ENCODE measurements at places on chromosomes 16 and 17.

- DNase-seq = no peak
These were observed 1044.6 kb downstream of the CDH11 start for GRCh38 chr16:64077242-64077641.

DNA sequence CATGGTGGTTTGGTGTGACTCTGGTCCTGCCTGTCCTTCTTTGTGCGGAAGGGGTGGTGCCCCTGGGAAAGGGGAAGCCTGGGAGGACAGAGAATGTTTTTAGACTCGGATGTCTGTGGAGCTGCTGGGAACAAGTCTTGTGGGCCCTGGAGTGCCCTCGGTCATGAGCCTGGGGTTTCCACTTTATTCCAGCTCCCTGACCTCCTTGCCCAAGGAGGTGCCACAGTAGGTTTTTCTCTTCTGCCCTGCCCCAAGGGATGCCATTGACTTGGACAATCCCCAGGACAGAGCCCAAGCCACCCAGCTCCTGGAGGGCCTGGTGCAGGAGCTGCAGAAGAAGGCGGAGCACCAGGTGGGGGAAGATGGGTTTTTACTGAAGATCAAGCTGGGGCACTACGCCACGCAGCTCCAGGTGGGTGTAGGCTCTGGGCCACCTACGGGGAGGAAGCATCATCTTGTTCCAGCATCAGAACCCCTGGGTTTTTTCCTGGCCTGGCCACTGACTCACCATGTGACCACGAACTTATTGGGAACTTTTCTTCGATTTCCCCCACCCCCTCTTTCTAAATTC is 1.4 kb downstream of the STAT5A start:
- no peak for DNase-seq

GRCh38 chr17:45221081-45222013 is at the start of gene FMNL1:
Gene FMNL1, plus strand, starts transcription at chr17:45221885. Its CDS starts 240 bp downstream, at chr17:45222125.
- DNase-seq = no peak

DNA sequence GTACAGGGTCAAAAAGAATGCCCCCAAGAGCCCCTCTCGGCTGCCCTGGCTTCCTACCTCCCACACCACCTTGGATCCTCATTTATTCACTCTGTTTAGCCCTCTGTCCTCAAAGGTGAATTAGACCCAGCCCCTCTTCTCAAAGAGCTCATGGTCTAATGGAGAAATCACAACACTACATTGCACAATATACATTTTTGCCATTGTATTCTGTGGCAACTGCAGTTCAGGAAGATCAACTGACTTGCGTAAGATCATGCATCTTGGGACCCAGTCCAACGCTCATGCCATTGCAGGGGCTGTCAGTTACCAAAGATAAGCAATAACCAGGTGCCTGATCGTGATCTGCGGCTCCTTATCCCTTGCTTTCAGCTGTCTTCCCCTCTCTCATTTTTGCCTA is 1.4 kb downstream of the KRT38 start:
- no peak for DNase-seq

DNA sequence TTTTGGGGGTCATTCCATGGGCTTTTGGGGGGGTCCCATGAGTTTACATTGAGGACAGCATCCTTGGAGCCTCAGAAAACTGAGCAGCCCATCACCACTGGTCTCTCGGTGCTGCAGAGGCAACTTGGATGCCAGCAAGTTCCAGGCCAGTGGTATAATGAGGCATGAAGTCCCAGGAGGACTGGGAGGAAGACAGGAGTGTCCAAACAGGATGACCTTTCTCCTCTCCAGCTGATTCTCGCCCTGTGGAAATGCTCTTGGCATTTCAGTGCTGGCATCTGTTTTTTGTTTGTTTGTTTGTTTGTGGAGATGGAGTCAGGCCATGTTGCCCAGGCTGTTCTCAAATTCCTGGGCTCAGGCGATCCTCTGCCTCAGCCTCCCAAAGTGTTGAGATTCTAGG is 347.6 kb downstream of the SNX29 start:
- DNase-seq = no peak

- no peak for DNase-seq
These were observed 9.9 kb downstream of the ZDHHC1 start for GRCh38 chr16:67406111-67406971.

GRCh38 chr17:34382621-34383124 is 19.6 kb upstream of the CCL1 start:
- DNase-seq = no peak

DNA sequence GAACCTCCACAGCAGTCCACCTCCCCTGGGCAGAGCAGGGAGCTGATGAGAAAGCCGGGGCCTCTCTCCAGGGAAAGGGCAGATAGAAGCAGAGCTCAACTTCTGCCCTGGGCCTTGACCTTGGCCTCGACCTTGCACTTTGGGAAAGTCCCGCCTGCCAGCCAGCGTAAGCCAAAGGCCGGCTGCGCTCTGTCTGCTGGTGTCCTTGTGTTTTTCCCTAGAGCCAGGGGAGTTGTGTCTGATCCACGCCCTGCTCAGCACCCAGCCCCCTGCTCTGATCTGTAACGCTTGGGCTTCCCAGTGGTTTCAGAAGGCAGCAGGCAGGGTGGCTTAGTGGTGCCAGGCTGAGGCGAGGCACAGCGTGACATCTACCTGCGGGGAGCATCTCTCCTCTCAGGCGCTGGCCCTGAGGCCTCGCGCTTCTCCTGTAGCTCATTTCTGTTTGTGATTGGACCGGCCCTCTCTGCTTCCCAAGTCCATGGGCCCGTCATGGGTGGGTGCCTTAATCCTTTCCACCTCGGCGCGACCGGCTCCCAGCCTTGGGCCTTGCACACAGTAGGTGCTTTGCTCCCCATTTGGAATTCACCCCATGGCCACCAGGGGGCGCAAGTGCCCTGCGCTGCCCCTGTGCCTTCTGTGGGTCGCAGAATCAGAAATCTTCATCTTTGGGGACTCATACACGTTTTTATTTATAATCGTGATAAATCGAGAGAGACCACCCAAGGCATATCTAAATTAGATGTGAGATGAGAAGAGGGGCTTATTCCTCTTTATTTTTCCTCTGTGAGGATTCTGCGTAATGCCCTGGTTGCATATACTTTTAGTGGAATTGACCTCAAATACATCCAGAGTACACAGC is 24.2 kb downstream of the SGSH start:
- no peak for DNase-seq

DNA sequence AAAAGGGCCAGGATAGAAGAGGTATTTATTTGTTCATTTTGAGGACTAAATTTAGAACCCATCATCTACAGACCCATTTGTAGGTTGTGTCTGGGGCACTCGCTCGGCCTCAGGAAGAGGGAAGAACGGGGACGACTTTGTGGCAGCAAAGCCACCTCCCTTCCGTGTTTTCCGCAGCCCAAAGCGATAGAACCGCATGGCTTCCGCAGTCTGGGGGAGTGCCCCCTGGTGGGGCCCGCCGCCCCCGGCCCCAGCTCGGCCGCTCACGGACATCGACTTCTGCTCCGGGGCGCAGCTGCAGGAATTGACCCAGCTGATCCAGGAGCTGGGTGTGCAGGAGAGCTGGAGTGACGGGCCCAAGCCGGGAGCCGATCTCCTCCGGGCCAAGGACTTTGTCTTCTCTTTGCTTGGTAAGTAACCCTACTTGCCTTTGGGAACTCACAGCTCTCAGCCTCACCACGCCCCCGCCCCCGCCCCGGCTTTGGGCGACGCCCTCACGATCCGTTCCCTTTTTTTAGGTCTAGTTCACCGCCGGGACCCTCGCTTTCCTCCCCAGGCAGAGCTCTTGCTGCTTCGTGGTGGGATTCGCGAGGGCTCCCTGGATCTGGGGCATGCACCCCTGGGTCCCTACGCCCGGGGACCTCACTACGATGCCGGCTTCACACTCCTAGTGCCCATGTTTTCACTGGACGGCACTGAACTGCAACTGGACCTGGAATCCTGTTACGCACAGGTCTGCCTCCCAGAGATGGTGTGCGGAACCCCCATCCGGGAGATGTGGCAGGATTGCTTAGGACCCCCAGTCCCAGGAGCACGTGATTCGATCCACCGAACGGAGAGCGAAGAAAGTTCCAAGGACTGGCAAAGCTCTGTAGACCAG is 681 bp downstream of the TMEM102 start:
- DNase-seq = no peak

DNA sequence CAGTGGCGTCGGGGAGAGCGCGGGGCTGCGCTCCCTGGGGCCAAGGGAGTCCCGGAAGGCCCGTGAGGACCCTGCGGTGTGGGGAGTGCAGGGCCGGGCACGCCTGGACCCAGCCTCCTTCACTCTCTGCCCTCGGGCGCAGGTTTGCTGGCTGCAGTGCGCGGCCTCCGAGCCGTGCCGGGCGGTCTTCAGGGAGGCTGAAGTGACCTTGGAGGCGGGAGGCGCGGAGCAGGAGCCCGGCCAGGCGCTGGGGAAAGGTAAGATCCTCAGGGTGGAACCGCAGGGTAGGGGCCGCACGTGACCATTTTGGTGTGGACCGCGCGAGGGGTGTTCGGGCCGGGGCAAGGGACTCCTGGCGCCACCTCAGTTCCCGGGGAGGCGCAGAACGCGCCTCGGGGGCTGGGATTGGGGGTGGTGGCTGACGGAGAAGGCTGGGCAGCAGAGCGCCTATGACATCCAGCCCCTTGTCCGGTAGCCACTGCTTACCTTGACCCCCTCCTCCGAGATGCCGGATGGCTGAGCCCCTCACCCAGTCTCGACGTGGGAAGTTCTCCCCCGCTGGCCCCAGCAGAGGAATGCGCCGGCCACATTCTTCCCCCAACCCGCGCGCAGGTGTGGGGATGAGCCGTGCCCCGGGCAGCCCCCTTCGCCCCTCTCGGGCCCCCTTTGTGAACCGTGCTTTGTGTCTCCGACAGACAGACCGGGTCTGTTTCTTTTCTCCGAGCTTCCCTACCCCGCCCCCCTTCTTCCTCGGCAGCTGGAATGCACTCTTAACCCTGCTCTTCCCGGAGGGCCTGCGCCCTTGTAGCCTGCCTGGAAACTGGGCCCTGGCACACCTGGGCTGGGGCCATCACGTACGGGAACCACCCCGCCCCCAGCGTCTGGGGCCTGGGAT is 631 bp downstream of the CDH3 start:
- DNase-seq = no peak

GRCh38 chr17:75834279-75834920 is 9.8 kb downstream of the UNC13D start:
- DNase-seq = no peak

- no peak for DNase-seq
These were observed 6.9 kb downstream of the HNF1B start for GRCh38 chr17:37737971-37738370.

DNA sequence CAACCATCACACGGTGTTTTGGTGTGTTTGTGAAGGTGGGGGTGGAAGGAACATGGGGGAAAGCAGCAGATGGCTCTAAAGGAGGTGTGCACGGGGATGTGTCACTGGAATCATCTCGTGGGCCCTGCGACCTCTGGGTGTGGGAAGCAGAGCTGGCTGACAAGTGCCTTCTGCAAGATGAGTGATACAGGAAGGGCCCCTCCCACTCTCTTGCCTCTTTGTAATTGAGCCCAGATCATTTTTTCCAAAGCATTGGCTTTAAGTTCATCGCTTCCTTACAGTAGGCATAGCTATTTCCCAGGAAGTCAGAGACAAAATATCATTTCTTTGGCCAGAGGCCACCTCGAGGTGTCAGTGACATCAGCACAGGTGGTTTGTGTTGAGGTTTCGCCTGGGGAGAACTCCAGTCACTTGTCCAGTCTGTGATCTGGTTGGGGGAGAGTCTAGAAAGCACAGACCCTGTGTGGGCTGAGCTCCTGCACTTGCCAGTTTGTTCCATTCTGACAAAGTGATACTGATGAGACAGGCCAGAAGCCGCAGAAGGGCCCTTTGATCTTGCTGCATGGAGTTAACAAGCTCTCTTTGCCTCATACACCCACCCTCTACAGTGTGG is 20.6 kb upstream of the SNTB2 start:
- DNase-seq = no peak

GRCh38 chr16:66516808-66517585 is 32.9 kb downstream of the TK2 start:
- no peak for DNase-seq

DNA sequence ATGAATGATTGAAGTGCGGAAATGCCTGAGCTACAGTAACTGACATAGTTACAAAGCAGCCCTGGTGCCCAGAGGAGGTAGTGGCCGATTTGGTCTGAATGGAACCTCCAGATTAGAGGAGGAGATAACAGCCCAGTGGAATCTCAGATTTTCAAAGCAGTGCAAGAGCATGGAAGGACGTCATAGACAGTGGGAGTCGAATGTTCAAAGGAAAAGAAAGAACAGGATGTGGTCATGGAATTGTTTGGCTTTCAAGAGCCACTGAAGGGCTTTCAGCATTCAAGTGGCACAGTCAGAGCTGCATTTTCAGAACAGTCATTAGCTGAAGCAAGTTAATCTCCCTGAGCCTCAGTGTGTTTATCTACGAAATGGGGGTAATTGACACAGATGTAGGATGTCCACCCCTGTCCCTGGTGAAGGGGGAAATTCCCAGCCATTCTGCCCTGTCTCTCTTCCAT is 104.6 kb upstream of the CACNG3 start:
- DNase-seq = no peak

DNA sequence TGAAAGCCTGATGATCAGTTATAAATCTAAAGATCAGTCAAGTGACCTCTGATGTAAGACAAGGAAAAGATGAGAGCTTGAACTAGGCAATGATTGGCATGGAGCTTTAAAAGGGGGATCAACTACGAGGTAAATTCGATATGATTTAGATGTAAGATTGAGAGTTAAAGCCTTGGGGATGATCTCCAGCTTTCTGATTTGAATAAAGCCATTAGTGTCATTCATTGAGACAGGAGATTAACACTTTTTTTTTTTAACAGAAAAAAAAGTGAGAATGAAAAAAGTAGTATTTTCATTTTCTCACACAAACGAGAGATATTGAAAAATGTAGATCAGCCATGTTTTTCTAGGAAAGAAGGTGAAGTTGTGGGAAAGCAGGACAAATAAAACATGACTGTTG is 225.4 kb downstream of the CNTNAP4 start:
- DNase-seq = no peak

DNA sequence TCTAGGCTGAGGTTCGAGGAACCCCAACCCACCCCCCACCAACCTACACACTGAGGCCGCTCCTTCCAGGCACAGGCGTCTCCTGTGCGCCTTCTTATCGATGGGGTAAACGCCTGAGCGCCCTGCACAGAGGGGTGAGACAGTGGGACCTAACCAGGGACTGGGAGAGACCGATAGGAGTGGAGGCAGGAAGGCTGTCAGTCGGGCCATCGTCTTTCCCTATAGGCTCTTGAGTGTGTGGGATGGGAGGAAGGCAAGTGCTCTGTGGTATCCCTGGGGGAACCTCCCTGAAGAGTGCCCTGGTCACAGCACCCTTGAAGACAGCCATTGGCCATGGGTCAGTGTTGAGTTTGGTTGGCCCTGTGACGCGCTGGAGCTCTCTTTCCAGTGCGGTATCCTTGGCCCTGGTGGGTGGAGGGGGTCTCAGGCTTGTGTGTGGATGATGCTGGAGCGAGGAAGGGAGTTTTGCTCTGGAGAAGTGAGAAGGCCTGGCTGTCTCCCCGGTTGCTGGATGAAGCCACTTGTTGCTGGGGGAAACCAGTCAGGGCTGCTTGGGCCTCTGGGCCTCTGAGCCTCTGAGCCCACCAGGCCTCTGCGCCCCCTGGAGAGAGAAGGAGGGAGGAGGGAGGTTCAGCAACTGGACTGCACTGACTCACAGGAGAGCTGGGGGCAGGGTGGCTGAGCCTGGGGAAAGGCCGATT is 1.7 kb downstream of the GPRC5C start:
- no peak for DNase-seq

Data from NCI-H1436 treated with DMSO at 0.1 percent for 48 hours (cell line).